Activated T-helper 17 cell treated with anti-CD3 and anti-CD28 coated beads, Interleukin-2, amount 50 U/mL, for 72 hours (primary cell): ENCODE measurements at places on chromosomes 4 and X. TPM values are rescaled to one million over a fixed set of nuclear protein-coding genes. Genes with fewer than 3 reads are reported as not detected.
A peak's percentile ranks its signal among the peaks of the same experiment; 100 is the strongest.

GRCh38 chrX:20372533-20372932 is 105.8 kb upstream of the RPS6KA3 start:
- no peak for ATAC-seq

Gene ATP1B4
- not detected for total RNA-seq

DNA sequence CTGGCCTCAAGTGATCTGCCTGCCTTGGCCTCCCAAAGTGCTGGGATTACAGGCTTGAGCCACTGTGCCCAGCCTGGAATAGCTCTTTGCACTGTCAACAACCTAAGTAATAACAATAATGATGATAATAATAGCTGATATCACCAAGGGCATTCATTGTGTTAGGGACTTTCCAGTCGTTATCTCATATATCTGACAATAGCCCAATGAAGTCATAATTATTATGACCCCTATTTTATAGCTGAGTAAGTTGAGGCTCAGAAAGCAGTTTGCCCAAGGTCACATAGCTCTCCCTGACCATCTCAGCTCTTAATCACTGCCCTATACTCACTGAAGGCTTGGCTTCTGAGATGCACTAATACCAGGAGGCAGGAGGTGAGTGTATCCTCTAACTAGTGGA is 18.7 kb upstream of the MAP7D3 start:
- ATAC-seq = no peak

Gene PRSS12
- not detected for total RNA-seq

DNA sequence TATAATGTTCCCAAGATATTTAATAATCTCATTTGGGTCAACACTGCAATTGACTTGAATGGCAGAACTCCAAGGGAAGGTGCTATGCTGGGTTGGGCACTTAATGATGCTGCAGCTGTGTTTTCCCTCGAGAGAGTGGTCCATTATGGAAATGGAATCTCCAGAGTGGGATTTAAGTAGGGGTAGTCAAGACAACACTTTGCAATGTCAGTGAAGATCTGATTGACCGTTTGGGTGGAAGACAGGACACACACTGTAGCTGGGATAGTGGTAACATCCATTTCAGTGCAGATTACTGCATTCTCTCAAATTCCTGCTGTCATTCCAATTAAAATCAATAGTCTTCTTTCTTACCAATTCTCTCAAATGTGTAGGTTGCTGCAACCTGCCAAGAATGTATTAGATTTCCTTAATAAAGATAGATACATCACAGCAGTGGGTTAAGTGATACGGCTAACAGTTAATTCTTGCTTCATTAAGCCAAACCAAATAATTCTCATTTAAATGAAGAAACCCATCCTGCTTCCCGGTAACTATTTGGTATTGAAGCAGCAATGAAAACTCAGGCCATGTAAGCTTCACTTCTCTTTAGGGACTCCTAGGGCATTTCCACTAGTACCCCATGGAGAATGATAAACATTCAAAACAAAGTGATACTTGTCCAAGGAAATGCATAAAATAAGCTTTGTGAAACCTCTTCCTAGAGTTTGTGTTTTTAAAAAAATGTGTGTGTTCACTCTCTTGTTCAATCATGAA is 40.5 kb upstream of the RASGEF1B start:
- ATAC-seq = no peak

- ATAC-seq = no peak
Observed at GRCh38 chrX:45771114-45771513, 570.4 kb upstream of the DIPK2B start.

- ATAC-seq = peak; percentile 94
Observed at GRCh38 chr4:155376387-155377268, at the start of gene MAP9. MAP9 (minus strand) TSS chr4:155376965; CDS start chr4:155375850, 1,115 bp downstream.

DNA sequence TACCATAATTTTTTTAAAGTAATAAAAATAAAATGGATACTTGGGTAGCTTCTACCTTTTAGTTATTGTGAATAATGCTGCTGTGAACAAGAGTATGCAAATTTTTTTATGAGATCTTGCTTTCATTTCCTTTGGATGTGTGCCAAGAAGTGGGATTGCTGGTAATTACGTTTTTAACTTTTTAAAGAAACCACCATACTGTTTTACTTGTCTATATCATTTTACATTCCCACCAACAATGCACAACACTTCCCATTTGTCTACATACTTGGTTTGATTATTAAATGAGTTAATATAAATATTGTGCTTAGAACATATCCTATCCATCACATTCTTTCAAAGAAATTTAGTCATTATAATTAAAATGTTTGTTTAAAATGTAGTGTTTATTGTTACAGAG is 3.9 kb upstream of the SULT1B1 start:
- no peak for ATAC-seq

DNA sequence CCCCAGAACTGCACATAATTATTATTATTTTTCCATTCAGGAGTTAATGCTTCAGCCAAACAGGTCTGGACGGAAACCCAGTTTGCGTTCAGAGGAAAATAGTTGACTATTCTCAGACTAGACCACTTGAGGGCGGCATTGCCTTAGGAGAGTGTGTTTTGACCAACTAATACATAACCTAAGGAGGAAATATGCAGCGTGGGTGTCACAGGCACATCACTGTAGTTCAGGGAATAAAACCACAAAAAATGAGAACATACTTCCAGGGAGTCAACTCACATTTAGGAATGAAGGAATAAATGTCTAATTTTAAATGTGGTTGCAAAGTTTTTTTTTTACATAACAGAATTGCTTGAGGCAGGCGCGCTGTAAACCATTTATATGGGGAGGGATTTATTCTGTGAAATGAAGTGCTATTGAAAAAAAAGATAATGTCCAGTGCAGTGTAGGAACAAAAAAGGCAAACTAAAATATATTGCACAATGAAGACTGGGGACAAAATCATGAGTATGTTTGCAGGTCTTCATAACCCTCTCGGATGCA is 93.3 kb downstream of the SYNPO2 start:
- ATAC-seq = peak; percentile 56

DNA sequence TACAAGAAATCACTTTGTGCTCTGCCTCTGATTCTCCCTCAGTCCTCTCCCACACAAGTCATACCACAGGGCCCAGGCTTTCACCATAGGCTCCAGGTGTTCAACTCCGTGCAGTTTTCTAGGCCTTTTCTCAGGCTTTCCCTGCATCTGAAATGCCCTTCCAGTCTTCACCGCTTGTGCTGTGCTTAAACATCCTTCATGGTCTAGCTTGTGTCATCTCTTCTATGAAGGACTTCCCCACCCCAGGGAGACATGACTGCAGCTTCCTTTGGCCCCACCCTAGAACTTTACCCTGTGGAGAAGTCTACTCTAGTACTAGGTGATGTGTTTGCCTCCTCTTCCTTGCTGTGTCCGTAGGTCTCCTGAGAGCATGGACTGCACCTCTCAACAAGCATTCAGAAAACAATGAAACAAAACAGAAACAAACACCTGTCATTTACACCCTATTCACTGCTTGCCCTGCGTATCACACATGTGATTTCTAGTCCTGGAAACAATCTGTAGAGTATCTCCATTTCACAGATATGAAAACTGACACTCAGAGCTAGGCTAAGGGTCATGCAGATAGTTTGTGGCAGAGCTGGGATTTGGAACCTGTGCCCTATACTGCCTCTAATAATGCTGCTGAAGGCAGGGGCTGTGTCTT is 22.7 kb upstream of the LEF1 start:
- ATAC-seq = no peak

DNA sequence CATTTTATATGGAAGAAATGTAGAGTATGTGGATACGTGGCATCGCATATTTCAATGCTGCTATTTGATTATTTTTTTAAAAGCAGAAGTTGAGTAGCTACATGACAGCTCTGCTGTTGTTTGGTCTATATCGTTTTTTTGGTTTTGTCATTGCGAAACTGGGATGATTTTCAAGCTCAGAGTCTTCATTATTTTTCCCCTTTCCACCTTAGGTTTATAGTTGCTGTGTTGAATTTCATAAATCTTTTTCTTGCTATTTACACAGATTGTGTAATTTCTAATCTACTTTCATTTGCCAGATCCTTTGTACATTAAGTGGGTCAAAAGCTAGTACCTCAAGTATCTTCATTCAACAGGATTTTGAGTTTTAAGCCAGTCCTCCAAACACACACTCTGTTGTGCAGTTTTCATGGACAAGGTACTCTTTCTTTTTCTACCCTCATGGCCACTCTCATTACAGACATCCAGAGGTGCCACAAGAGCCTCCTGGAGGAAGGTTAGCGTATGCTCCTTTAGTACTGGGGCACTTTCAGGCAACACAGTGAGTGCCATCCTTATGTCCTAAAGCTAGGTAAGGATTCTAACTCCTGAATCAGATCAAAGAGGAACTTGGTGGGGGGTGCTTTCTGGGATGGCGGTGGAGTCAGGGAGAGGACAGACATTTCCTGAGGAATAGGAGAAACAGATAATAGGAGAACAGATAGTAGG is 123.2 kb downstream of the FHIP1A start:
- no peak for ATAC-seq

GRCh38 chr4:6692806-6693205 is 872 bp upstream of the S100P start:
- ATAC-seq = no peak

- ATAC-seq = no peak
Observed at GRCh38 chr4:162700815-162701361, 465.8 kb downstream of the NAF1 start.

DNA sequence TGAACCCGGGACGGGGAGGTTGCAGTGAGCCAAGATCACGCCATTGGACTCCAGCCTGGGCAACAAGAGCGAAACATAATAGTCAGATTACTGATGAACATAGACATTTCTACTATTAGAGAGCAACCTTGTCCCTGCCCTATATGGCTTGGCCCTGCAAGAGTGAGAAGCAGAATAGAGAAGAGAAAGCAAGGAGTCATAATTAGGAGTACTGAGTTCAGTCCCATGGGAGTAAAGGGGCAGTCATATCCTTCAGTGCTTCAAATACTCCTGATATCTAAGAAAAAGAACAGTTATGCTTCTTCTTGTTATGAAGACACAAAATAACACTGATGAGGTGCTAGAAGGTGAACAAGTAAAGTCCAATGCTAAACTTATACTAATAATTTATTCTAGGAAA is 33.8 kb downstream of the CLDN2 start:
- ATAC-seq = no peak

Gene EDA
- total RNA-seq = 6.5 TPM

- ATAC-seq = no peak
Observed at GRCh38 chr4:122863639-122864038, 37.0 kb downstream of the FGF2 start.

- ATAC-seq = peak; percentile 26
Observed at GRCh38 chrX:67693928-67694327, 150.1 kb downstream of the AR start.

DNA sequence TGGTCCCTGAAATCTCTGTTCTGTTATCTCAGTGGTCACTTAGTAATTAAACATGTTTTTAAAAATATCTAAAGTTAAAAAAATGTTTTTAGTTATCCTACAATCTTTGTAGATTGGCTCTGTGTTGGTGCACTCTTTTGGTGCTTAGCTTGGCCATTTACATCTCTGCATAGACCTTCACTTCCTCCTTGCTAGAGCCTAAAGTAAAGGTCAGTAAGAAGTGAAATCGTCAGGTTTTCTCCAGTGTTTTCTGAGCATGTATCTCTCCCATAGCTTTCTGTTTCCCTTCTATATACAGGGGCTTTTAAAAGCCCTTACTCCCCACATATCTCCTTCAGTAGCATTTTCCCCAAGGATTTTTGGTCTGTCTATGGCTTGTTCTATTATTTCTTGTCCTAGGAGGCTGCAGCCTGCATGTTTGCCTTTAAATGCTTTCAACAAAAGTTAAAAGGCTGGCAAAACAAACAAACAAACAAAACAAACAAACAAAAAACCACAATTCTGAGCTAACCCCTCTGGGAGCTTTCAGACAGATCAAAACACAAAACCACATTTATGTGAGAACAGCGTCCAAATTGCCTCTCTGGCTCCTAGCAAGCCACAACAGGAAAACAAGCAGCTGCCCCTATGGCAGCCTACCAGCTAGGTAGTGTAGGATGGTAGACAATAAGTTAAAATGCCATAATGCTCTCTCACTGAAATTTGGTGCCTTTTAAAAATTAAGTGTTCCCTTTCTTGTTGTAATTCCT is 27.3 kb upstream of the GPRASP2 start:
- no peak for ATAC-seq

Gene KCNIP4
- total RNA-seq = not detected

GRCh38 chr4:40306226-40306625 is 28.9 kb upstream of the CHRNA9 start:
- ATAC-seq = no peak
